ENCODE measurements at places on chromosomes 1 and 21.
A peak's percentile ranks its signal among the peaks of the same experiment; 100 is the strongest.

GRCh38 chr1:31348449-31348848, 24.4 kb downstream of the FABP3 start:
- no peak for DNase-seq

- DNase-seq: no peak
Observed at GRCh38 chr21:27674041-27674615, 707.2 kb upstream of the ADAMTS5 start.

GRCh38 chr1:171313319-171313834, 606 bp upstream of the FMO4 start:
- DNase-seq: no peak

GRCh38 chr1:40931601-40932000, 47.9 kb upstream of the CTPS1 start:
- DNase-seq: no peak

- peak; percentile 28 for DNase-seq
Observed at GRCh38 chr1:116375887-116376728, 3.1 kb downstream of the ATP1A1 start.

GRCh38 chr1:62068978-62069377, 125.7 kb upstream of the L1TD1 start:
- no peak for DNase-seq

GRCh38 chr1:184226100-184226487, 160.7 kb upstream of the C1orf21 start:
- no peak for DNase-seq

- DNase-seq: no peak
Observed at GRCh38 chr1:37634244-37634991, at the start of gene RSPO1. TSS of gene RSPO1 (minus strand) at chr1:37634892. CDS start at chr1:37629661, 5,231 bp downstream.

- DNase-seq: peak; percentile 72
Observed at GRCh38 chr1:220690140-220691052, at the start of gene C1orf115. TSS of gene C1orf115 (plus strand) at chr1:220690363. CDS start at chr1:220690403, 40 bp downstream.

DNA sequence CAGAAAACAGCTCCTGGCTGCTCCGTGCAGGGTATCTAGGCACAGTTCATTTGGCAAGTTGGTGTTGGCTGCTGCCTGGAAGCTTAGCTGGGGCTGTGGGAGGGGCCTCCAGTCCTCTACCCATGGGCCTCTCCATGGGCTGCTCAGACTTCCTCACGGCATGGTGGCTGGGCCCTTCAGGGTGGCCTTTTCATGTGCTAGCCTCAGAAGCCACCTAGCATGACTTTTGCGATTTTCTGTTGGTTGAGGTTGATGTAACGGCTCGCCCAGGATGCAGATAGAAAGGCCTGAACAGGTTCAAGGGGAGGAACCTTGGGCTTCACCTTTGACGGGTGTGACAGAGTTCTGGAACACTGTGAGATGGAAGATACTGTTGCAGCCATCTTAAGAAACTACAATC, 25.8 kb upstream of the LHX4 start:
- no peak for DNase-seq

DNA sequence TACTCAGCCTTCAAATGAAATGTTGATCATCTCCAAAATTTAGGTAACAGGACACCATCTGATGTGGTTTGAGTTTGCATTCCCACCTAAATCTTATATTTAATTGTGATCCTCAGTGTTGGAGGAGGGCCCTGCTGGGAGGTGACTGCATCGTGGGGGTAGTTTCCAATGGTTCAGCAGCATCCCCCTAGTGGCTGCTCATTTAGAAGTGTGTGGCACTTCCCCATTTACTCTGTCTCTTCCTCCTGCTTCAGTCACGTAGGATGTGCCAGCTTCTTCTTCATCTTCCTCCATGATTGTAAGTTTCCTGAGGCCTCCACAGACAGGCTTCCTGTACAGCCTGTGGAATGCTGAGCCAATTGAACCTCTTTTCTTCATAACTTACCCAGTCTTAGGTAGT, 731.2 kb downstream of the USP25 start:
- DNase-seq: no peak

GRCh38 chr1:206459703-206460102, 10.6 kb upstream of the IKBKE start:
- no peak for DNase-seq

DNA sequence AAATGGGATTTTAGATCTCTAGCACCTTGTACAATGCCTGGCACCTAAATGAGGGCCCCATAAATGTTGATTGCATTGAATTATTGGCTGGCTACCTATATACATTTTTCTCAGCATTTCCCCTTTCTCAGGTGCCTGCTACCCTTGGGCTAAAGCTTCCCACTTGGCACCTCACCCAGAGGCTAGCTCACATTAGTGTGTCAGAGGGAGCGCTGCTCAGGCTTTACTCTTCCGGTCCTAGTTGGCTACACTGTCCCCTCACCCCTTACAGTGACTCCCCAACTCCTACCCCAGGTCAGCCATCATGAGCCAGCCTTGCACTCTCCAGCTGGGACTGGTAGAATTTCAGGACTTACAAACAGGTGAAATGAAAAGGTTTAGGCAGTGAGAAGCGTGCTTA, 9.5 kb downstream of the TRAF5 start:
- no peak for DNase-seq

DNA sequence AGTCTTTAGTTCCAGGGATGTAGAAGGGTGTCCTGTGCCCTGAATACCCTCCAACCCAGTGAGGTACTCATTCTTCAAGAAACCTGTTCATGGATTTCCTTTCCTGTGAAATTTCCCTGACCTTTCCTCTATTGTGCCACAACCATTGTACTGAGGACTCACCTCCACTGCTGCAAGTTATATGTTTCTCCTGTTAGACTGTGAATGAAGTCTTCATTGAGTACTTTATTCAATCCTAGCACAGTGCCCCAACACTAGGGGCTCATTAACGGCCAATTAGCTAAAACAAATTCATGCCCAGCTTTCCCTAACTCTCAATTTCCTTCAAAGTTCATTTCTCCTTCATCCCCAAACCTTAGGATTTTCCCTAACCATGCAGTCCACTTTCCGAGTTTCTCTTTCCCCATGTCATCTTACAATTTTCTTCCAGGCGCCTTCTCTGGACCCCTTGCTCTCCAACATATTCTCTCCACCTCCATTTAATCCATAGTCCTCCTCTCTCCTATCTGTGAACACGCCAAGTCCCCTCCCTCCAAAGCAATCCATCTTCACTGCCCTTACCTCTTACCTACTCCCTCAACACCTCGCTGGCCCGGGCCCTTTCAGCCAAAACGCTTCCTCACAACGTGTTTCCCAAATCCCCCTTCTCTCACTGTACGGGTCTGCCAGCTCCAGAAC, 1.3 kb downstream of the TRIM33 start:
- DNase-seq: no peak

DNA sequence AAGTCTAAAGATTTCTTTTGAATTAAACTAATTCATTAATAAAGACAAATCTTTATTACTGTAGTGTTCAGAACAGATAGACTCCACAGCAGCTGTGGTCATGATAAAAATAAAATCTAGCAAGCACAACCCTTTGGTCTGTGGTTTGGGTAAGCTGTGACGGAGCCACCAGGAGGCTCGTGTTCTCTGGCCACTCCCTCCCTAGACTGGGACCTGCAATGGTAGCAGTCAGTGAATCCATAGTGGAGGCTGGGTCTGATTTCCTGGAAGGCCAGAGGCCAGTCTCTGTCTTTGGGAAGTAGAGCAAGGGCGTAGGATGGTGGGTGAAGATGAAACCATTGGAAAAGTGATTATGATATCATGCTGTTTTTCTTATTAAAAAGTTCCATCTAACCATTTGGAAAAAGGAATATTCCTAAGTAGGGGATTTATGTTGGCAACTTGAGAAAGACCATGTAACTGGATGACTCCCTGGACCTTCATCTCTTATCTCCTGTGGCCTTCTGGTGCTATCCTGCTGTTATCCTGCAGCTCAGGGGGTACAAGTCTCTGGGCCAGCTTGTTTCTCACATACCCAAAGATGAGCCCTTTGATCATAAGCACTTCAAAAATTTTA, 39.0 kb downstream of the TENT5C start:
- no peak for DNase-seq

DNA sequence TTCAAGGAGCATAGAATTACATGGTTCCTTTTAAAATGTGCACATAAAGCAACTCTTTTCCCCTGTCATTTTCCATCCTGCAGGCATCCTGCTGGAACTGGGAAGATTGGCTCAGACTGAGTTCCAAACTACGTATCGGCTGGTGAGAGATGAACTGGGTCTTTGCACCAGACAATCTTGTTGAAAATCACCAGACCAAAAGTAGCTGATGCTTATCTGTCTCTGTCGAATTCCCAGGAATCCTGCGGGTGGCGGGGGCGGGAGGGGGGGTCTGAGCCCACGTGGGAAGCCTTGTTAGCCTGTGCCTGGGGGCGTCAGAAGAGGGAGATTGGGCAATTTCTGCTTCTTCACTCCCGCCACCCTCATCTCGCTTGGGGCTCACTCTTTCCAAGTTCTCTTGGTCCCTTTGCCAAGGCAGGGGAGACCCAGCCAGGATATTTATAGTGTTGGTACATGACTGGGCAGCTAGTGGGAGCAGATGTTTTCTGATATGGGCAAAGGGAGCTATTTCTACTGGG, 90.1 kb upstream of the SLC25A33 start:
- no peak for DNase-seq

- DNase-seq: no peak
Observed at GRCh38 chr1:5734414-5734813, 257.8 kb downstream of the NPHP4 start.

GRCh38 chr1:112501810-112502641, 6.7 kb upstream of the WNT2B start:
- peak; percentile 36 for DNase-seq

- DNase-seq: no peak
Observed at GRCh38 chr1:161921990-161922389, 101.7 kb downstream of the OLFML2B start.

DNA sequence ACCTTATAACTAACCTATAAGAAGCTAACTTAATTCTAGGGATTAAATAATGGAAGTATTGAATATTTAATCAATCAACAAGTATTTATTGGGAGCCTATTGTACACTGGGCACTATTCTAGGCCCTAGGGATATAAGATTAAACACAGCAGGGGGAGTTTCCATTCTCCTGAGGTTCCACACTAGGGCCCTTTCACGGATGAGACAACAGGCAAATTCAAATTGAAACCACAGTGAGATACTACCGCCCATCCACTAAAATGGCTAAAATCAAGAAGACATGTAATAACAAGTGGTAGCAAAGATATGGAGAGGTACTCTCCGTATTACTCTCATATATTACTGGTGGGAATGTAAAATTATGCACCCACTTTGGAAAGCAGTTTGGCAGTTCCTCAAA, 674.4 kb downstream of the KIF26B start:
- no peak for DNase-seq

- DNase-seq: no peak
Observed at GRCh38 chr1:25896266-25896665, 10.0 kb downstream of the STMN1 start.

DNA sequence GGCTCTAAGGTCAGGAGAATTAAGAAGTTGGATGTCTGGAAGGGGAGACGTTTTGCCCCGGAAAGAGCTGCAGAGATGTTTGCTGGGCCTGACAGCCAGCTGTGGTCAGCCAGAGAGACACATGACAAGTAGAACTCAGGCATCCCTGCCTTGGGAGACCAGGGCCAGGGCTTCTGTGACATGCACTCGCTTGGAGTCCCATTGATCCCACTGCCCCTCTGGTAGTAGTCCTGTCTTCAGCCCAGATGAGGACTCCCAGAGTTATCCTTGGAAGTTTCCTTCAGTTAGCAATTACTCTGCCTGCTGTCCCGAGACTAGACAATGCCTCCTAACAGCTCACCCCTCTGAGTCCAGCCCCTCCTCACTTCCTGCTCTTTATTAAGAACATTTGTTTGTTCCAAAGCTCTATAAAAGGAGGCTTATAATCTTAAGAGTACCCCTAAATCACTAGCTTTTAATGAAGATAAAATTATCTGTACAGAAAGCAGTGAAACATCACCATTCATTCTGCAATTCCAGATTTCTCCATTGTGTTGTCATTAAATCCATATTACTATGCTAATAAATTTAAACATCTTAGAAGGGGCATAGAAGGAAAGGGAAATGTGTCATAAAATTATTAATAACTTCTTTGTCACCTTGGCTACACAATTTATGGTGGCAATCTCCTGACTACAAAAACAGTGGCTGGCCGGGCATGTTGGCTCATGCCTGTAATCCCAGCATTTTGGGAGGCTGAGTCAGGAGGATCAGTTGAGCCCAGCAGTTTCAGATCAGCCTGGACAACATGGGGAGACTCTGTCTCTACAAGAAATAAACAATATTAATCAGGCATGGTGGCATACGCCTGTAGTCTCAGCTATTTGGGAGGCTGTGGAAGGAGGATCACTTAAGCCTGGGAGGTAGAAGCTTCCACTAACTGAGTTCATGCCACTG, 94.2 kb downstream of the KCNK1 start:
- no peak for DNase-seq

DNA sequence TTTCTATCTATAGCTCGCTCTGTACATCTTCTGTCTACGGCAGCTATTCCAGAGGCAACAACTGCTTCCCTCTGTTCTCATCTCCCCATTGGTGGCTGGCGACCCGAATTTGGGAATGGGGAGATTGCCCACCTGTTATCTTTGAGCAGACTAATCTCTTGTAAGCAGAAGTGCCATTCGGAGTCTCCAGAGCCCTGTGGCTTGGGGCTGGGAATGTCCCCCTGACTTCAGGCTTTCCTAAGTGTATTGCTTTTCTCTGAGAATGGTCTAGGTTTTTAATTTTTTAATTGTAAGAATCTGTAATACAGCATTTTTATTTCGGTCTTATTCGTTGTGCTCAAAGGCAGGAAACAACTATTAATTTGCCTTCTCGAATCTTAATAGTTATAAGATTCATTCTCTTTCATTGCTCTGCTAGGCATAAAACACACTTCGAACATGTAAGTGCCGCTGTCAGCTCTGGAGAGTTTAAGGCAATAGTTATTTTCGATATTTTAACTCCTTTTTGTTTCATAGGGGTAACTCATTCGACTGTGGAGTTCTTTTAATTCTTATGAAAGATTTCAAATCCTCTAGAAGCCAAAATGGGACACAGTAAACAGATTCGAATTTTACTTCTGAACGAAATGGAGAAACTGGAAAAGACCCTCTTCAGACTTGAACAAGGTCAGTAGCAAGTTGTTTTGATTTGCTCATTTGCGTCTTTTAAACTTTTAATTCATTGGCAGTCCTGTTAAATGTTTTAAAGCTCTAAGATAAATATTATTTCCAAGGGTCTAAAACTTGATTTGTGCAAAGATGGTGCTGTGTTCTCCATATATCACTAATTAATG, 514 bp downstream of the AGL start:
- DNase-seq: no peak

- DNase-seq: peak; percentile 99
Observed at GRCh38 chr1:184754476-184755225, at the start of gene EDEM3. TSS of gene EDEM3 (minus strand) at chr1:184754858. CDS start at chr1:184754646, 212 bp downstream.

- no peak for DNase-seq
Observed at GRCh38 chr1:75996196-75996595, 64.0 kb upstream of the ASB17 start.

GRCh38 chr1:17875171-17875881, 120.2 kb downstream of the ACTL8 start:
- no peak for DNase-seq

- DNase-seq: no peak
Observed at GRCh38 chr1:85223334-85223733, 22.5 kb upstream of the SYDE2 start.

DNA sequence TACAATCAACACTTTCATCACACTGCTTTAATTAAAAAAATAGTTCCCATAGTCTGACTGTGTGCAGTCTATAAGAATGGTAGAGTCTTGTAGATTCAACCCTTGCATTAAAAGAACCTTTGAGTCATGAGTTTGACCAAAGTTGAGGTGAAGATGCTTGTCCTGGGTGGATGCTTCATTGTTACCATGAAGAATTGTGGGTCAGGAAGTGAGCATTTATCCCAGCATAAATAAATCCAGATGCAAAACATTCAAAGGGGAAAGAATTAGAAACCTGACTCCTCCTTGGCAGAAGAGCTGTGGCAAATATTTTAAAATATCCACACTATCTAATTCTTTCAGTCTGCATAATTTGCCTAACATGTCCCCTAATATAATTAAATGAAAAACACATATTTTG, 72.9 kb upstream of the SPAG17 start:
- DNase-seq: no peak
